Naive thymus-derived CD4-positive, alpha-beta T cell (primary cell): ENCODE measurements at places on chromosomes 6 and 20. TPM values are rescaled to one million over a fixed set of nuclear protein-coding genes. Genes with fewer than 3 reads are reported as not detected.
A peak's percentile ranks its signal among the peaks of the same experiment; 100 is the strongest.

LRFN2 gene
- total RNA-seq = 0.96 TPM

SLC24A3 gene
- total RNA-seq = not detected in 2 replicates

BPIFB4 gene
- total RNA-seq = not detected

DNA sequence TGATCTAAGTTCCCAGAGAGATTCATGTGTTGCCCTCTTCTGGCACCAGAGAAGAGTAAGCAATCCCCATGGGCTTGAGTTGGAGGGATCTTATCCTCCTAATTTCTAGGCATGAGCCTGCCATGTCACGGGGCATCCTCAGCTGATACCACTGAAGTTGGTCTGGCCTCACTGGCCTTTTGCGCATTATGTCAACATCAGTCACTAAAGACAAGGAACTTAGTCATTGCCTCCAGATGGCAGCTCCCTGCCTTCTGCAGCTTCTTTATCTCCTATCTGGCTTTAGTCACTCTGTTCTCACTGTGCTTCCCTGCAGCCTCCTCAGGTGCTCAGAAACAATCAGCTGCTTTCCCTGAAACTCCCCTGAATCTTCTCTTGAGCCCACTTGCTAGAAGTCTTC lies 312.2 kb downstream of the ADGRG6 start:
- no peak for DNase-seq

FAXC gene
- not detected for total RNA-seq

DNA sequence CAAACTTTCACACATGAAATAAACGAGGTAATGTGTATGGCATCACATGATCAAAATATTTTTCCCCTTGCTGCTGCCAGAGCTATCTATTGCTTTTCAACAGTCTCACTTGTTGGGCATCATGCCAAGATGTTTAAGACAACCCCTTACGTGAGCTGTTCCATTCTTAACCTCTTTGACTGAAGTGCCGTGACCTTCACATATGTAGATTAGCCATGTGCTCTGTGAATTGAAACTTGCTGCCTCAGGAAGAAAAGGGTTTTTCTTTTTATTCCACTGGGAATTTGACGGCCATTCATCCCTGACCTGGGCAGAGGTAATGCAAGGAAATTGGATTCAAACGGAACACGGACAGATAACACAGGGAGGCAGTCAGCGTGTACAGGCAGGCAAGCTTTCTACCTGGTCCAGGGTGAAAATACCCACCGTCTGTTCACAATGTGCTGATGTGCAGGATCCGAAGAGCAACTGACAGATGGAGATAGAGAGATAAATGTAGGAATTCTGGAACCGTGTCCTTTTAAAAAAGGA lies 14.2 kb downstream of the ARID1B start:
- DNase-seq = peak; percentile 84

GRCh38 chr6:141388666-141389065 lies 744.1 kb upstream of the GJE1 start:
- no peak for DNase-seq

CABLES2 gene
- 16.7 and 16.9 TPM in 2 replicates for total RNA-seq

GRCh38 chr20:49925901-49926454 lies 10.2 kb upstream of the RNF114 start:
- DNase-seq = no peak

SLC22A7 gene
- not detected for total RNA-seq

SLC16A10 gene
- 8.6 TPM for total RNA-seq

GRCh38 chr20:37590938-37591490 lies 63.3 kb upstream of the BLCAP start:
- DNase-seq = no peak
